ENCODE measurements at places on chromosomes 16 and 17. TPM values are rescaled to one million over a fixed set of nuclear protein-coding genes. Genes with fewer than 3 reads are reported as not detected.
A peak's percentile ranks its signal among the peaks of the same experiment; 100 is the strongest.

Gene KRT23
- total RNA-seq, result not detected

Gene BMERB1
- total RNA-seq, result 80.0 TPM

GRCh38 chr17:67456103-67456502 is 79.0 kb downstream of the PITPNC1 start:
- DNase-seq, result no peak

Gene OR1F1
- total RNA-seq, result 0.26 TPM

DNA sequence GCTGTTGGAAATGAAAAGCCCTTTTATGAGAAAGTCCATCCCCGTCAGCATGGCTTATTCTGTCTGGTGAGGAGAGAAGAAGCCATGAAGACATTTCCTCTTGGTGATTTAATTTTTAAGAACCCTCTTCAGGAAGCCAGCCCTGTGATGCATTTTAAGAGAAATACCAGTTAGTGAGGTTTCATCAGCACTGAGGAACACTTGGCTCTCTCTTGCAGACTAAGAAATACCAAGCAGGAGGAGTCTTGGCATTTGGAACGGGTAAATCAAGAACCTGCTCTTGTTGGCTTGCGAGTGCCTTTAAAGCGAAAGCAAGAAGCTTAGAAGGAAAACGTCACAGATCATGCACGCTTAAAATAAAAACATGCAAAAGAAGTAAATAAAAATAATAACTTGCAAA is 17.5 kb downstream of the RAB11FIP3 start:
- DNase-seq, result no peak

- peak; percentile 96 for DNase-seq
These were observed 4.5 kb downstream of the ABCC3 start for GRCh38 chr17:50638966-50639713.

Gene MYH13
- total RNA-seq, result not detected

DNA sequence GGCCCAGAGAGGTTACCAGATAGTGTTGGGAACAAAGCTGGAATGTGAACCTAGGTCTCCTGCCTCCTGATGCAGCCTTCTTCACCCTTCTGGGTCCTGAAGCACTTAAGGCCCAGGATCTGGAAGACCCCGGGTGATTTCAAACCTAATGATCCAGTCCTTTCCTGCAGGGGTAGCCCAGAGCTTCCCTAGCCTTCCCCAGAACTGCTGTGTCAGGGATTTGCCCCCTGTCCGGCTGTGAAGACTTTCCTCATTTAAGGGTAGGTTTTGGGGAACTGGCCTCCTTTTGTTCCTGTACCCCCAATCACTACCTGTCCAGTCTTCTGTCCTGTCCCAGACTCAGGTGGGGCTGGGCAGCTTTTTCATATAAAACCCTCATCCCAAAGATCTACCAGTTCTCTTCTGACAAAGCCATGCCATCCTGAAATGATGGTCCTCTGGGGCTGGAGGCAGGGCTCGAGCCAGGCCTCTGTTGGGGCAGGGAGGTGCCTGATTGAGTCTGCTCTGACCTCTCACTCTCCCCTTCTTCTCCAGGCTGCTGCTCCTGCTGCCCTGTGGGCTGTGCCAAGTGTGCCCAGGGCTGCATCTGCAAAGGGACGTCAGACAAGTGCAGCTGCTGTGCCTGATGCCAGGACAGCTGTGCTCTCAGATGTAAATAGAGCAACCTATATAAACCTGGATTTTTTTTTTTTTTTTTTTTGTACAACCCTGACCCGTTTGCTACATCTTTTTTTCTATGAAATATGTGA is 1.3 kb downstream of the MT1X start:
- no peak for DNase-seq

DNA sequence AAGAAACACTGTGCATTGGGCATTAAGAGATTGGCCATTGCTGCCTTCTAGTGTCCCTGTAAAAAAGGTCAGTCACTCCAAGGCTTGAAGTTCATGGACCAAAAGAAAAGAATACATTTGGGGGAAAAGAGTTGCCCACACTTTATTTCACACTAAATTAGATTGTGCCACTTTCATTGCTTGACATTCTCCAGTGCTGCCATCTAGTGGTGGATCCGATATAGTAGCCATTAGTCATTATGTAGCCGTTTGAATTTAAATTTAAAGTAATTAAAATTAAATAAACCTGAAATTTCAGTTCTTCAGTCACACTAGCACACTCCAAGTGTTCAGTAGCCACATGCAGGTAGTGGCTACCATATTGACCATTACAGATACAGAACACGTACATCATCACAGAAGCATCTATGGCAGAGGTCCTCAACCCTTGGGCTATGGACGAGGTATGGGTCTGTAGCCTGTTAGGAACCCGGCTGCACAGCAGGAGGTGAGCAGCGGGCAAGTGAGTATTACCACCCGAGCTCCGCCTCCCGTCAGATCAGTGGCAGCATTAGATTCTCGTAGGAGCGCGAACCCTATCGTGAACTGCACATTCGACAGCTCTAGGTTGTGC is 21.9 kb upstream of the CDH5 start:
- no peak for DNase-seq

DNA sequence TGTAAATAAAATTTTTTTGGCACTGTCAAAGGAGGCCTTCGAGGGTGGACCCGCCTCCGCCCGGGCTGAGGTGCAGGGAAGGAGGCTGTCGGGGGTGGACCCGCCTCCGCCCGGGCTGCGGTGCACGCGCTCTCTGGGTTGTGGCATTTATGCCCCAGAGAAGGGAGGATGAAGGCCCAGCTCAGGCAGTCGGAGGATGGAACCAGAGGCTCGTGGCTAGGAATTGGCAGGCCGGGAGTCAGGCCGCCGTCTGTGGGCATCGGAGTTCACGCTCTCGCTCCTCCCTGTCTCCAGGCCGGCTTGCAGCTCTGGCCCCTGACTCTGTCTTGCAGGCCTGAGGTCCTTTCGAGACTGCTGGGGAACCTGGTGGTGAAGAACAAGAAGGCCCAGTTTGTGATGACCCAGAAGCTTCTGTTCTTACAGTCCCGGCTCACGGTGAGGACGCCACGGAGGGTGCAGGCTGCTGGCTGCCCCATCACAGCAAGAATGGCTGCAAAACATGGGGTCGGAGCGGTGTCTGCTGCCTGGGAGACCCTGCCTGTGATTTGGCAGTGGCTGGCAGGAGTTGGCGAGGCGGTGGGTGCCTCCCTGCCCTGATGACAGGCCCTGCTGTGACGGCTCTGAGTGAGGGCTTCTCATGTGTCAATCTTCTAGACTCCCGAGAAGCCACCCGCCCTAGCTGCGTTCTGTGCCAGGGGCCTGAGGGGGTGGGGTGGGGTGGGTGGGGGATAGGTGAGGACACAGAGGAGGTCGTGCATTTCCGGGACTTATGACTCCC is 5.9 kb downstream of the TELO2 start:
- no peak for DNase-seq

DNA sequence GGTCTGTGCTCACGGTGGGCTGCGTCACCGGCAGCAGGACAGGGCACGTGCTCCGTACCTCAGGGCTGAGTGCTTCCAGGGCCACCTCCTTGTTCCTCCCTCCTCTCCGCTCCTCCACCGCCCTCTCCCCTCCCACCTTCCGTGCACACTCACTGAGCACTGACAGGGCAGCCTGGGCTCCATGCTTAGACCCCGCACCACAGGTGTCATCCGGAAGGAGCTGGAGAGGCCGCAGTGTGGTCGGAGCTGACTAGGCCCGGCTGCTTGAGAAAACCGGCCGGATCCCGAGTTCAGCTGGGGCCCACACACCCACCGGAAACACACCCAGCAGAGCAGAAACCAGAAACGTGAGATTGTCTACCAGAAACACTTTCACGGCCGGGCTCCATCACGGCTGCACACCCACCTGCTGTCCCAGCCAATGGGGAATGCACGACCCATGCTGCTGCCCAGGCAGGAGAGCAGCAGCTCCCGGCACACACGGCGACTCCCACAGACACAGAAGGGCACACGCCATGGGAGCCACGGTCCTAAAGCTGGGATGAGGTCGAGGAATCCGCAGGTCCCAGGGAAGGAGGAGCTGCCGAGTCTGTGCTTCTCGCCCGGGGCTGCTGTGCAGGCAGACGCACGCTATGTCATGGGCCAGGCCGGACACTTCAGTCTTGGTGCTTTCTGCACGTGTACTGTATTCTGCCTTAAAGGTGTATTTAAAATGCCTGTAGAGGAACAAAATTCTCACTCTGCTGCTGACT is 55.0 kb upstream of the ZNF469 start:
- DNase-seq, result no peak

Gene RNF222
- not detected for total RNA-seq

GRCh38 chr16:50276326-50276640 is 9.9 kb downstream of the ADCY7 start:
- DNase-seq, result no peak

DNA sequence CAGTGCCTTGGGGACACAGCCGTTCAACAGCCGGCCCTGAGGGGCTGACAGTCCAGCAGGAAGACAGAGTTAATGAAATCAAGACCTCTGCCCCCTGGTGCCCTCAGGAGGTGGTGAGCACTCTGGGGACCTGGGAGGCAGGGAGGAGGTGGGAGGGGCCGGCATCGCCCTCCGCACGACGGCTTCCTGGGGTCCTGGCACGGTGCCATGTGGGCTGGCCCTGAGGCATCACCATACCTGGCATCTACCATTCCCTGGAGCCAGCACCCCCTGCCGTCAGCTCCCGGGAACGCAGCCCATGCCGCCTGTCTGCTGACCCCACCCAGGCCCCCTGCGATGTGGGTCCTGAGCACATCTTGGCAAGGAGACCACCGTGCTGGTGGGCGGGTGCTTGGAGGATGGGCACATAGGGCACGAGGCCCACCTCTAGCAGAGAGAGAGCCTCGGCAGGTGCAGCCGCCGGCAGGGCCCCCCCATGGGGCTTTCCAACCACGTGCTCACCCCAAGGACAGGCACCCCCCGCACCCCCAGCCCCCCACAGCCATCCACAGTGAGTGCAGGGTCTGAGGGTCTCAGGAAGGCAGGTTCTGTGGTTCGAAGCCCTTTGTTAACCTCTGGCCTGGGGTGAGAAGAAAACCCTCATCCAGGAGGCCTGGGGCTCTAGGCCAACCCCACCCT is 52.5 kb downstream of the ZFPM1 start:
- DNase-seq, result no peak

GRCh38 chr16:68884401-68884800 is 41.1 kb downstream of the TANGO6 start:
- DNase-seq, result no peak

GRCh38 chr17:38879878-38880665 is 10.2 kb downstream of the LASP1 start:
- no peak for DNase-seq

DNA sequence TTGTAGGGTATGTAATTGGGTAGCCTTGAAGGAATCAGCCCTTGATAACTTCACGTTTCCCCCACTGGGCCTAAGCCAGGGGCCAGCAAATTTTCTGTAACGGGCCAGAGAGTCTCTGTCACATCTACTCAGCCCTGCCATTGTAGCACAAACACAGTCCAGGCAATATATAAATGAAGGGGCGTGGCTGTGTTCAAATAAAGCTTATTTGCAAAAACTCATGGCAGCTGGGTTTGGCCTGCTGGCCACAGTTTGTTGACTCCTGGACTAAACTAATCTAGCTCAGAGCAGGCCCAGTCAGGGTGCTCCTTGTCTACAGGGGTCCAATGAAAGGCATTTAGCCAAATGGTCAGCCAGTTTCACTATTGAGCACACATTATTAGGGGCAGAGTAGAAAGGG is 141.6 kb downstream of the CCDC182 start:
- DNase-seq, result no peak

Measured in Panc1 (cell line).